ENCODE measurements at places on chromosomes 2 and 18.

- no peak for DNase-seq
Measured at GRCh38 chr2:145806546-145806945, 1286.6 kb upstream of the ZEB2 start.

DNA sequence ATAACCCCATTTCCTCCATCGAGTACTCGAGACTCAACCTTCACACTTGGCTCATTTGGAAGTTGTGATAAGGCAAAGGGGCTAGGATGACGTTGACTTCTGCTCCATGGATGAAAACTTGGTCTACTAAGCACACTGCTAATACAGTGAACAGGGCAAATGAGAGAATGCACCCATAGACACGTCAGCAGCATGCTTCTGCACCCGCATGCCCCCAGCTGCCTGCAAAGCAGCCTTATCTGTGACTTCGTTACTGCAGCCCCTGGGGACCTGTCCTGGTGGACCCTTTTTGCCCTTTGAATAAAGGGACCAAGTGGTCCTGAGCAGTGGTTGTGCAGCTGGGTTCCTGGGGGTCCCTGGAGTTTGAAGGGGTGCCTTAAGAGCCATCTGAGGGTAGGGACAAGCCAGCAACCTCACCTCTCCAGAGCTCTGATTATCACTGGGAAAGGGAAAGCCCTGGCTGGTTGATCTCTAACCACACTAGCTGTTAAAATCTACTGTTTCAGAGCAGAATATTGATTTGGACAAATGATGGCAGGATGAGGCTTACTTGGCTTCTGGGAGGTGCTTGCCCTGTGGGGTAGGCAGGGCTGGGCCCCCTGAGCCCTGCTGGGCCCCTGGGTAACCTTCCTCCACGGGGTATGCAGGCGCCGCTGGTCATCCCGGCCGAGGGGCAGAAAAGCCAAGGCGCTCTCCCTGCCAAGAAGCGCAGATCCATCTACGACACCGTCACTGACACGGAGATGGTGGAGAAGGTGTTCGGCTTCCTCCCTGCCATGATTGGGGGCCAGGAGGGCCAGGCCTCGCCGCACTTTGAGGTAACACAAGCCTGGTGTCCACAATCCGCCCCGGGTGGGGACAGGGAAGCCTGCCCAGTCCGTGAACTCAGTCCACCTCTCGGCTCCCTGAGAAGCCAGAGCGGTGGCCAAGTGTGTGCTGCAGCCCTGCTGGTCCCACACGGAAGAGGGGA is 37.6 kb upstream of the GPR17 start:
- no peak for DNase-seq

DNA sequence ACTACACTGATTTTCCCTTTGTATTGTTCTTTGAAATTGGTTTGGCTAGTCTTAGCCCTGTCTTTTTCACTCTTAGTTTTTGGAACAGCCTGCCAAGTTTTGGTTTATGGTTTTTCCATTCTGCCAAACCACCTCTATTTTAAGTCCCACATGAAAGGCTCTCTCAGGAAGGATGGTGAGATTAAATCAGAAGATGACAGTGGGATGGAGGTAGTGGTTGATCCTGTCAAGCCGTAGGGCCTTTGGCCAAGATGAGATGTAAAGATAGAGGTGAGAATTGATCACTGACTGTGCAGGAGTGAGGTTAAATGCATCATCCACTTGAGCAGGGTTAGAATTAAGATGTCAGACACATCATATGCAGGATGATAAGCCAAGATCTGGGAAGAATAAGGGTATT is 948.5 kb downstream of the SLC4A3 start:
- peak; percentile 72 for DNase-seq

GRCh38 chr2:122980671-122981070 is 1044.4 kb upstream of the CNTNAP5 start:
- peak; percentile 0 for DNase-seq

DNA sequence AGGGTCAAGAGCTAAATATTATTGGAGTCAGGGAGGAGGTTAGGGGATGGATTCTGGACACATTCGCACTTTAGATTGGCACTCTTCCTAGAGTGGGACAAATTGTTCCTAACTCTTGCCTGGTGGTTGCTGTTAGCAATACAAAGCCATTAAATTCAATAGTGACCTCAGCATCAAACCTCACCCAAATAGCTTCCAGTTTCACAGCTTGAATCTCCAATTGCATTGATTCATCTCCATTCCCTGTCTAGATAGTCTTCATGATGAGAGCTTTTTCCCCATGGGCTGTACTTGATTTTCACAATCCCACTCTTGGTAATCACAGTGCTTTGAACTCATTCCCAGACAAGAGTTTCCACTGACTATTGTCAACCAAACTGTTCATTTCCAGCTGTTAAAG is 585.9 kb upstream of the SYT4 start:
- DNase-seq, result peak; percentile 27

DNA sequence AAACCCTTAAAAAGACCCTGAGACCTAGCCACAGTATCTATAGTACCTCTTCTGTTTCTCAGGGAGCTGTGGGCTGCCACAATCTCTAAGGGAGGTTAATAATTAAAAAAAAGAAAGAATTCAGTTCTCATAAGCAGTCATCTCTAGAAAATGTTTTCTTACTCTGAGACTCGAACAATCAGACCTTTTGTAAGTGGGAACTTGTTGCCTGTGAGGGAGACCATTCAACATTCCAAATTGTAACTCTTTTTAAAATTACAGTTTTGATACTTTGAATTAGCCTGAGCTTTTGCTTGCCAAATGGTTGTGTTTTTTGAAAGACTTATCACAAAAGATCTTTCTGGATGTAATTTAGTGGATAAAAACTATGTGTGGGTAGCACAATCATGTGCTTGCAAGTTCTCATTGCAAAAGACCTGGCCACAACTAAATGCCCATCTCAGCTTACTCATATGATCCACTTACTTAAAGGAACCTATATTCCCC is 33.3 kb downstream of the IL1R2 start:
- DNase-seq, result peak; percentile 77

GRCh38 chr2:101518578-101519492 is 43.9 kb upstream of the RFX8 start:
- DNase-seq, result peak; percentile 47

- no peak for DNase-seq
Measured at GRCh38 chr2:117481608-117482007, 332.9 kb upstream of the DDX18 start.

DNA sequence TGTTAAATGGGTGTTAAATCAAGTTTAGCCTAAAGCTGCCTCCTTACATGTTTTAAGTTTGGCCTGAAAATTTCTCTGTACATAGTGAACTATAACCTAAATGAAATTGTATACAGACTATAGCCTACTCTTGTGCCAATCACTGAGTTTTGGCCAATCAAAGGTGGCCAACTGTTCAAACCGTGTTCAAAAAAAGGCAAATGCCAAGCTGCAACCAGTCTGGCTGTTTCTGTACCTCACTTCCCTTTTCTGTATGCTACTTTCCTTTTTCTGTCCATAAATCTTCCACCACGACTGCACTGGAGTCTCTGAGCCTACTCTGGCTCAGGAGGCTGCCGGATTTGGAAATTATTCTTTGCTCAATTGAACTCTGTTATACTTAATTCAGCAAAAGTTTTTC is 121.0 kb downstream of the SPOPL start:
- no peak for DNase-seq

GRCh38 chr2:220123751-220124150 is 496.3 kb downstream of the SLC4A3 start:
- DNase-seq, result no peak

DNA sequence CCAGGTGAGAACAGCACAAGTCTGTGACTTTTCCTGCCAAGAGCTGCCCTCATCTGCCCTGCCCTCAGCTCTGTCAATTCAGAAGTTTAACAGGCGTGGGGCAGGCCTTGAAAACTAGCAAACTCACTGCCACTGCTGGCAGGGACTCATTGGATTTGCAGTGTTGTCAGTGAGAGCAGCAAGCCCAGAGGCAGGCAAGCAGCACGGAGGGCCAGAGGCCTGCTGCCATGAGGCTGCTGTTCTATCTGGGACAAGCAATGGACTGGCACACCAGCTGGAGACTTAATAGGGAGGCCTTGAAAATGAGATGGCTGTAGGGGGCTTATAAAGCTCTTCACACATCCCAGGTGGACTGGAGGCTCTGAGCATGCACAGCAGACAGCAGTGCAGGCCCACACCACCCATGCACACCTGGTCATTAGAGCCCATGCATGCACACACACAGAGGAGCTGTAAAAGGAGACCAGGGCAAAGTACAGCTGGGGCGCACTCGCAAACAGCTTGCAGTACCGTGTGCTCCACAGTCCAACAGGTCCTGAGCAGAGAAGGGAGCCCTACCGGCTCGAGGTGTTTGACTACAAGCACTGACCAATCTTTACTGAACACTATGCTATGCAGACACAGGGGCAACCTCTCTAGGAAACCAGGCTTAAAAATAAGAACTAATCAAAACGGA is 28.7 kb downstream of the MGAT4A start:
- no peak for DNase-seq

GRCh38 chr2:147297820-147298219 is 547.0 kb upstream of the ACVR2A start:
- DNase-seq, result no peak

GRCh38 chr2:147365622-147366021 is 479.2 kb upstream of the ACVR2A start:
- no peak for DNase-seq

GRCh38 chr2:135175177-135175576 is 123.1 kb downstream of the RAB3GAP1 start:
- DNase-seq, result no peak

DNA sequence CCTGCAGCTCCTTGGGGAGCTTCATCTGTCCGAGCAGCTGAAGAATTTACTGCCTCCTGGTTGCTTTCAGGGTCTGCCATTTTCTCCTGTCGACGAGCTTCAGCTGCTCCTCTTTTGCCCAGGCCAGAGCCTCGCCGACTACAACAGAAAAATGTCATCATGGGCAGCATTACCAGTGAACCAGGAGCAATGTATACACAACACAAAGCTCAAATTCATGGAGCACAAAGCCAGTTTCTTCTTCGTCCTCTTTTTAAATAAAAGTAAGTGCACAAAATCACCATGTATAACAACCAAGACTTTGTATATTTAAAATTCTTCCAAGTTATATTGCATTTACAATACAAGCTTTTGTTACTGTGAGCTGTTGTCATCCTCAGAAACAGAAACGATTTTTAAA is 85.0 kb downstream of the TRIP12 start:
- DNase-seq, result no peak

DNA sequence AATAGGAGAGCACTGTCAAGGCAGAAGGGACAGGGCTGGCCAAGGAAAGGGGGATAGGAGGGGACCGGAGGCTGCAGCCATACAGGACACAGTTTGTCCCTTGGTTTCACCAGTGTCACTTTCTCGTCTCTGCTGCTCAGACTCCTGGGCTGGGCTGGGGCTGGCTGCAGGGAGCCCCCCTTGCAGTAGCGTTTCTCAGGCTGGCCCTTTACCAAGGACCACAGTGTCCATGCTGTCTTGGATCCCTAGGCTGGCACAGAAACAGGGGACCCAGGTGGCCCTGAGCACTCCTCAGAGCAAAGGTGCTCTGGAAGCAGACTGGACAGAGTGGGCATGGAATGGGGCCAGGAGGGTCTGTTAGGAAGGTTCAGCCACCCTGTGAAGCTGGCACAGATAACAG is 34.8 kb downstream of the ATOH8 start:
- DNase-seq, result no peak

GRCh38 chr2:166293984-166294383 is 81.8 kb downstream of the SCN9A start:
- no peak for DNase-seq

DNA sequence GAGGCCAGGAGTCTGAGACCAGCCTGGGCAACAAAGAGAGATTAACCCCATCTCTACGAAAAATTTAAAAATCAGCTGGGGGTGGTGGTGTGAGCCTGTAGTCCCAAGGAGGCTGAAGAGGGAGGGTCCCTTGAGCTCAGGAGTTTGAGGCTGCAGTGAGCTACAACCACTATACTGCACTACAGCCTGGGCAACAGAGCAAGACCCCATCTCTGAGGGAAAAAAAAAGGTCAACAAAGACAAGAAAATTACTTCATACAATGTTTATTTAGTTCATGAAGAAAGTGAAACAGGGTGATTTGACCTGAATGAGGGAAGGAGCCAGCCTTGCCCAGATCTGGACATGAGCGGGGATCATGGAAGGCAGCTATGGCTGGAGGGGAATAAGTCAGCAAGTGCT is 59.1 kb downstream of the TMEM163 start:
- no peak for DNase-seq

- peak; percentile 29 for DNase-seq
Measured at GRCh38 chr2:118973542-118973951, 31.6 kb downstream of the MARCO start.

DNA sequence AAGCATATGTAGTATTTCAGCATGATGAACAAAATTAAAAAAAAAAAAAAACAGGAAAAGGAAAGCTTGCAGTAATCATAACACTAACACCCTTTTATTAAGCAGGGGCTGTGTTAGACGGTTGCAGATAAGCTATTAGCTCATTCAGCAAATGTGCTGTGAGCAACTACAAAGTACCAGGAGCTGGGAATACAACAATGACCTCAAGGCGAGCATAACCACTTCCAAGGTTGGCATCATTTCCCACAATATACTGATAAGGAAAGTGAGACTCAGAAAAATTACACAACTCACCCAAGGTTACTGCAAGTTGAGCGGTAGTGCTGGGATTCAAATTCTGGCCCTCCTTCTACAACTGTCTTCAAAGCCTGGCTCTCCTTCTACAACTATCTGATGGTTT is 38.2 kb upstream of the ACTR3 start:
- DNase-seq, result no peak

- peak; percentile 62 for DNase-seq
Measured at GRCh38 chr2:225041851-225042799, at the start of gene DOCK10. Gene DOCK10, minus strand, starts transcription at chr2:225042468. Its CDS starts 94 bp downstream, at chr2:225042374.

DNA sequence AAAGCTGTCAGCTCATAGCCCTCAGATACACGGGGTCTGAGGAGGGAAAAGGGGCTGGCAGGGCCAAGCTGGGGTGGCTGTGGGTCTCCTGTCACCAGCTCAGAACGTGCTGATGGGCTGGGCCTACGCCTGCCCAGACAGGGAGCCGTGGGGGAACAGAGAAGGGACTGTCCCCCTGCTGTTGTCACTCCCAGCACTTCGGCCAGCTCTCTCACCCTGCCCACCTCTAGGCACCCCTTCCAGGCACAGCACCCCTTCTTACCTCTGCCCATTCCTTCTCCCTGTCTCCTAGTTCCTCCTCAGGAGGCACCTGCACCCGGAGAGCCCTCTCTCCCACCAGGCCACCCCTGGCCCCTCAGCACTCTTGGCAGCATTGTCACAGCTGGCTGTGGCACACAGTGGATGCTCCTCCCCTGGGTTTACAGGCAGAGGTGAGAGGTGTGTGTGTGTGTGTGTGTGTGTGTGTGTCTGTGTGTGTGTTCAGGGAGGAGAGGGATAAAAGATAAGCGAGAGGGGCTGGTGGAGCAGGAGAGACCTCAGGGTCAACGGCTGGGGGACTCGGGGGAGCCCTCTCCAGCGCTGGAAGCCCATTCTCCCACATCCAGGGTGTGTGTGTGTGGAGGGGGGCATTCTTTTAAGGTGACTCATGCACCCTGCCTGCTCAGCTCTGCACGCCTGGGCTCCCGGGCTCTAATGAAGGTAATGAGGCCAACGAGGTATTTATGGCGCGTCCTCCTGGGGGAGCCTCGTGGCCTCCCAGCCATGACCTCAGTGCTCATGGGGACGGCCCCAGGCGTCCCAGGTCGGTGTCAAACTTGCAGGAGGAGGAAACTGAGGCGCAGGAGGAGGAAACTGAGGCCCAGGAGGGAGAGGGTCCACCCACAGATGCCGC is 66.1 kb upstream of the SMAD7 start:
- peak; percentile 92 for DNase-seq

Measured in fibroblast of upper back skin (primary cell).